Urothelium cell line (cell line): ENCODE measurements at places on chromosomes 12 and 14.

DNA sequence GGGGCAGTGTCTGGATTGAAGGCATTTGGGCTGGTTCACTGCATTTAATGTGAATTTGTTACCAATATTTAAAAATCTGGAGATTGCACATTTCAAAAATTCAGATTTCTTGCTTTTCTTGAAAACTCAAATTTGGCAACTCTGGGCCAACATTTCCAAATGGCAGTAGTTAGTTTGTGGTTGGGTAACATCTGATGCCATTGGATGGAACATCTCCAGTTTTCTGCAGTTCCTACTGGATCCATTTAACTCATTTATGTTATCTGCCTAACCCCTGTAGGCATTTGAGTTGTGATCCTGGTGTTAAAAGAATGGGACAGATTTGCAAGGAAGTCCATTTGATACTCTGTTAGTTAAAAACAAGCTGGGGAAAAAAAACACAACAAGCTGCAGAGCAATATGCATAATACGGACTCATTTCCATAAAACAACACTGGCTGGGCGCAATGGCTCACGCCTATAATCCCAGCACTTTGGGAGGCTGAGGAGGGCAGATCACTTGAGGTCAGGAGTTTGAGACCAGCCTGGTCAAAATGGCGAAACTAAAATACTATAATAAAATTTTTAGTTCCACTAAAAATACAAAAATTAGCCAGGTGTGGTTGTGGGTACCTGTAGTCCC, 7.9 kb downstream of the EIF2B2 start:
- DNase-seq: no peak

DNA sequence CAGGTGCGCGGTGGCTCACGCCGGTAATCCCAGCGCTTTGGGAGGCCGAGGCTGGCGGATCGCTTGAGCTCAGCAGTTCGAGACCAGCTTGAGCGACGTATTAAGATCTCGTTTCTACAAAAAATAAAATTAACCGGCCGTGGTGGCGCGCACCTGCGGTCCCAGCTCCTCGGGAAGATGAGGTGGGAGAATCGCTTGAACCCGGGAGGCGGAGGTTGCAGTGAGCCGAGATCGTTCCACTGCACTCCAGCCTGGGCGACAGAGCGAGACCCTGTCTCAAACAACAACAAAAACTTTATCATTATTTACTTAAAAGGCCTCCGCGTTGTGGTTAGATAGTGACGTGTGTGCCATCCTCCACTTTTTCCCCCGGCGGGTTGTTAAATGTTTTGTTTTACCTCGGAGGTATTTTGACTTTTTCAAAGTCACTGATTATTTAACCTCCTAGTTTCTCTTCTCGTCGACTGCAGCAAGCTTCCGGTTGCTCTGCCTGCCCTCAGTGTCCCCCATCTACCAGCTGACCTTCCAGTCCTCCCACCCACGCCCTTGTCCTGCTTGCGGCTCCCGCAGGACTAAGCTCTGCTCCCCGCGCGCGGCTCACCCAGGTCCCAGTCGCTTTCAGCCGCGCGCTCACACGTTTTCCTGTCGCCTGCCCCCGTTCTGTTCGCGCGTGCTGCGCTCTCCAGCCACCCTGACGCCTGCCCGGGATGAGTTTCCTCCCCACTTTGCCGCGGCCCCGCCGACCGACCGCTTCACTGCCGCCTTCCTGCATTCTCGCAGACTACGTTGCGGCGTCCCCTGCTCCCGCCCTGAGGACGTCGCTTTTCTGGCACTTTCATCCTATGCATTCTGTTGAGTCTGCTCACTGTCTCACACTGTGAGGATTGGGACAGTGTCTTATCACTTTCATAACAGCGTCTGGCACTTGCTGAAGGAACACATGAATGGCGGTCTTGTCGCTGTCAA, 1.2 kb upstream of the SCAF11 start:
- peak; percentile 68 for DNase-seq

GRCh38 chr12:29499235-29499634, 1.7 kb upstream of the OVCH1 start:
- no peak for DNase-seq

DNA sequence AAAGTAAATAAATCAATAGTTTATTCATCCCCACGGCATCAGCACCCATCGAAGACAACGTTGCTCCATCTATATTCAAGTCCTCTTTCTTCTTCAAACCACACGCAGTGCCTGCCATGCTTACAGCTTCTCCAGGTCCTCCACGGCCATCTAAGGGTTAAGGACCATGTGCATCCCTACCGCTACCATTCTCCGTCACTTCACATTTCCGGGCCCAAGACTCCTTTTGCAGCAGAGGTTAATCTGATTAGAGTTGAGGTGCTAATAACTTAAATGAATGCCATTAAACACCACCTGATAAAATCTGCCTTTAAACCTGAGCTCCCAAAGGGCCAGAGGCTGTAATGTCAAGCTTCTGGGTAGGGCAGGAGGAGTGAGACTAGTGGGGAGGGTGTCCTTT, 79.7 kb upstream of the CCND2 start:
- no peak for DNase-seq

- DNase-seq: peak; percentile 8
Observed at GRCh38 chr12:104121001-104121400, 17.0 kb downstream of the NFYB start.

DNA sequence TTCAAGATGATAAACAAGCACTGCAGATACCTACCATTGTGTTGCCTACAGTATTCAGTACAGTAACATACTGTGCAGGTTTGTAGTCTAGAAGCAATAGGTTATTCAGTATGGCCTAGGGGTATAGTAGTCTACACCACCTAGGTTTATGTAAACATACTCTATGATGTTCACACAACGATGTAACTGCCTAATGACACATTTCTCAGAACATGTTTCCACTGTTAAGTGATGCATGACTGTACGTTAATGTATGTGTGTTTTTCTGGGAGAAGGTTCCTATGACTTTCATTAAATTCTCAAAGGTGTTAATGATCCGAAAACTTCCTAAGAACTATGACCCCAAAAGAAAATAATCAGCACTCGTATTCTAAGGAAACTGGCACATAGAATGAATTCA, 20.9 kb upstream of the CALM1 start:
- DNase-seq: no peak

- no peak for DNase-seq
Observed at GRCh38 chr14:98949051-98949450, 322.9 kb downstream of the BCL11B start.

DNA sequence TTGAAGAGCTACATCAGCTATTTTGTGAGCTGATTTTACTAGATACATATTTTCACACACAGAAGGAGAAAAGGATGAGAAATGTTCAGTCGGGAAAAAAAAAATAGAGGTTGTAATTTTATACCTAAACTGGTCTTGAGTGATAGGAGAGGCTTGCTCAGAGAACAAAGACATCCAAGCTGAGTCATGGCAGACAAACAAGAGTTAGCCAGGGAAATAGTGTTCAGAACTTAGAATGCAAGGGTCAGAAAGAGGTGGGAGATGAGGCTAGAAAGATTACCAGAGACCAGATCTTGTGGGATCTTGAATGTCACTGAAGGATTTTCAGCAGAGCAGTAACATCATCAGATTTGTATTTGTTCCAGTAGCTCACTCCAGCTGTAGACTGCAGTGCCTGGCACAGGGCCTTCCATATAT, 121.9 kb upstream of the ATF1 start:
- peak; percentile 31 for DNase-seq

GRCh38 chr12:13347241-13348043, 150.9 kb downstream of the EMP1 start:
- peak; percentile 63 for DNase-seq

DNA sequence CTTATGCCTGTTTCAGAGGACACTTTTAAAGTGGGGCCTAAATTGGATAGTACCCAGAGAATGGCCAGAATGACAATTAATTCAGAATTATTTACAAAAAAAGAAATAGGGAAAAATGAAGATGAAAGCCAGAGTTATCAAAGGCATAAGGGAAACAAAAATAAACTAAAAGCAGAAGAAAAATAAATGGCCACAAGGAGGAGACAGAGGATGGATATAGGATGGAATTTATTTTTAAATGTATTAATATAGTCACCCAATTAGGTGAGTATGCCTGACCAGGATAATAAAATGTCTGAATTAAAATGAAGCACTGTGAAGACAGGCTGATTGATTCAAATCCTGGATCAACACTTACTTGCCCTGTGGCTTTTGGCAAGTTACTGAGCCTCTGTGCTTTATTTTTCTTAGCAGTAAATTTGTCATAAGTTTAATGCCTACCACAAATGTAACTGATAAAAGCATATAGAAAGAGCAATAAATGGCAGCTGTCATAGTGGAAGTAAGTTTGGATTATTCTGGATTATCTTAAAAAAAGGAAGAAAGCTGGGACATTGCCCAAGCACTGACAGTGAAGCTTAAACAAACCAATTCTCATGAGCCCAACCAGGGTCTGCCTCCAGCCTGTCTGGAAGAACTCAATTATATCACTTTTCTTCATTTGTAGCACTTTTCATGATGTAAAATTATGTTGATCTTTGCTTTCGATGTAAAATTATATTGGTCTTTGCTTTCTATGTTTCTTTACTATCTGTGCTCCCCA, 3.5 kb downstream of the CLEC9A start:
- no peak for DNase-seq

GRCh38 chr12:111519937-111520336, 79.2 kb downstream of the ATXN2 start:
- DNase-seq: no peak

DNA sequence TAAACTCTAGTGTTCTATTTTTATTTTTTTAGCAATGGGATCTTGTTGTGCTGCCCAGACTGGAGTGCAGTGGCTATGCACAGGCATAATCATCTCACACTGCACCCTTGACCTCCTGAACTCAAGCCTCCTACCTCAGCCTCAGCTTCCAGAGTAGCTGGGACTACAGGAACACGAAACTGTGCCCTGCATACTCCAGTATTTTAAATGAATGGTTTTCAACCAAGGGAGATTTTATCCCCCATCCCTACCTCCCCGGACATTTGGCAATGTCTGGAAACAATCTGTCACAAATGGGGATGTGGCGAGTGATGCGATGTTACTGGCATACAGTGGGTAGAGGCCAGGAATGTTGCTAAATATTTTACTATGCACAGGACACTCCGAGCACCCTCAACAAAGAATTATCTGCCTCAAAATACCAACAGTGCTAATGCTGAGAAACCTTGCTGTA, 2.1 kb downstream of the CBX5 start:
- DNase-seq: no peak

DNA sequence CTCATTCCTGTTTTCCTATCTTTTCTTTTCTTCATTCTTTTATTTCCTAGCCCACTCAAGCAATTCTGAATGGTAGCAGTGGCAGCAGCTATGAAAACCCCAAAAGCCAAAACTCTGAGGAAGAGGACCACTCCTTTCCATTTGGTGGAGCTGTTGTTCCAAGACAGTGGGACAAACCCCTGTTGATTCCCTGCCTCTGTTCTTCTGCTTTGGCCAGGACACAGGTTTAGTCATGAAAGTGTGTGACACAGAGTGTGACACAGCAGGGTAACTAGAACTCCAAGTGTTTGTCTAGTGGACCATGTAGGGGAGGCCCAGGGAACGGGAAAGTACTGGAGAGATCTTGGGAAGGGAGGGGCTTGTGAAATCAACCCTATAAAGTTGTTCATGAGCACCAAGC, 71.1 kb downstream of the PTCSC3 start:
- peak; percentile 18 for DNase-seq

DNA sequence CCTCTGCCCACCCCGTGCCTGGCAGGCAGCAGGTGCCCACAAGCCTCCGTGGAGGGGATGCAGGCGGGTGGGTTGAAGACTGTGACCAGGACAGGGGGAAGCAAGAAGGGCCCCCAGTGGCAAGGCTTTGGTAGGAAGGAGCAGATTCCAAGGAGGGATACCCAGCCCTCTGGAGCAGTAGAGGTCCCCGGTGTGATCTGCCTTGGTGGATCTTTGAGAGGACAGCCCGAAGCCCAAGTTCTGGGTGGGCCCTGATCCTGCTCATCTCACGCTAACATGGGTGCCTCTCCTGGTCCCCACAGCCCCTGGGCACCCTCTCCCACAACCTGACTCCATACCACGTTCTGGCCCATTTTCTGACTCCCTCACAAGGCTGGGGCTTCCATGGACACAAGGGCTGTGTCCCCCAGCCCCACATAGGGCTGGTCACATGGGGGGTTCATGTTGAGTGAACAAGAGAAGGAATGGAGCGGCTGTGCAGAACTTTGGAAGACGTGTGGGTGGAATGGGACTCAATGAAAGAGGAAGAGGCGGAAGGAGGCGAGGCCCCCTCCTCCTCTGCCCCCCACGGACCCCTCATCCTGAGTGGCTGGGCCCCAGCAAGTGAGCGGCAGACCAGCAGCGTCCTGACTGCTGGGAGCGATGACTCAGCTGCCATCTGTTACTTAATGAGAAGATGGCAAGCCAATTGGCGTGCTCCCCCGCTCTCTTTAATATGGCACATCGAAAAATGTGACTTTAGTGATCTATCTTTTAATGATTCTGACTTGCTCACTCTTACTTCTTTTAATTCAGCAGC, 77.0 kb upstream of the BCL11B start:
- no peak for DNase-seq

GRCh38 chr14:98725191-98725590, 546.8 kb downstream of the BCL11B start:
- no peak for DNase-seq

DNA sequence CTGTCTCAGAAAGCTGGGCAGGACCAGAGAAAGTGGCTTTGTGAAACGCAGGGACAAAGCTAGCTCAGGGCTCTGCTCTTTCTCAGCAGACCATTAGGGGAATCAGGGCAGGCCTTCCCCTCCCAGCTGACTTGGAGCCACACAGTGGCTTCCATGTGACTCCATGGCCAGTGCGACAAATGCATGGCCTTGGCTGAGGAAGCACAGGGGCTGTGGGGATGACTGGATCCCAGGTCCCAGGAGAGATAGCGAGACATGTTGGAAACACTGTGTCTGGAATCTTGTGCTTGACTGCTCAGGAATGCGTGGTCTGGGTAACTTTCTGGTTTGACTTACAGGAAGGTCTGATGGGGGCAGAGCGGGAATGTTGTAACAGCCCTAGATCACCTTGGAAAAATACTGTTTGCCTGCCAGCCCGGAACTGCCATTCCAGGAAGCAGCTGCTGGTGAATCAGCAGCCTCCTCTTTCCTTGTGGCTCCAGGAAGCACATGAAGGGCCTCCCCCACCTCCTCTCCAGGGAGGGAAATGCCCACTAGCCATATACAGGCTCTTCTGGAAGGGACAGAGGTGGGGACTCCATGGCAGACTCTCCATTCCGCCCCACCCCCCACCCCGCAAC, 133.5 kb upstream of the HIF1A start:
- DNase-seq: peak; percentile 92

GRCh38 chr14:36254020-36254624, 66.3 kb downstream of the MBIP start:
- peak; percentile 19 for DNase-seq
